Nucleus accumbens (tissue), 56 donors: ENCODE measurements at places on chromosomes 6 and 20.
A peak's percentile ranks its signal among the peaks of the same experiment; 100 is the strongest.

DNA sequence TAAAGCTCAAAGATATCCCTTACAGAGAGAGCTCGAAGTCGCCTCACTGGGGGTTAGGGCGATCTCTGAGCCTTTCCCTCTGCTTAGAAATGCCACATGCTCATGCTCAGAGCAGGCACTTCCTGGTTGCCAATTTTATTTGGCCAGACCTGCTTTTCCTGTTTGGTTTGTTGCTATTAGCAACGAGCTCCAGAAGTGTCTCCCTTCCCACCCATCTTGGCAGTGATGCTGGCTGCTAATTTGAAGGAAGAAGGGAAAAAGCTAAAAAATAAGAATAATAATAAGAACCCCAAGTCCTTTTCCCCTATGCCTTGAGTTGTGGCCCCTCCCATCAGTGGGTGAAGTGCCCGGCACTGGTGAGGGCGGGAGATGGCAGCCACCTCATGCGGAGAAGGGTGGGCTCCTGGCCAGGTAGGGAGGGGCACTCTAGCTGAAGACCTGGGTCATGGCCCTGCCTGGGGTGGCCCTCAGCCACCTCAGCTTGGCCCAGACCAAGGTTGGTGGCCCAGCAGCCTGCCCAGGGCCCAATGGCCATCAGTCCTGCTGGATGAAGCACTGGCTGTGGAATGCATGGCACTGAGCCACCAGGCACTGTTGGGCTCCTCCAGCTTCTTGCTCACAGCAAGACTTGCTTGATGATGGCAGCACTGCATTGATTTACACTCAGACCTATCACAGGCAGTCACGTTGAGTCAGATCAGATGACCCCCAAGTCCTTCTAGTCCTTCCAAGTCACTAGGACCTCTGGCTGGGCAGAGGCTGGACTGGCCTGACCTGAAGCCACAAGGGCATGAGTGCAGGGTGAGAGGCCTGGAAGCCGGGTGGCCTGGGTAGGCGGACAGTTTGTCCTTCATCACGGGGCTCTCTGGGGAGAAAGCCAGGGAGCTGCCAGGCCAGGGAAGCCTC, 79.0 kb downstream of the SYNJ2 start:
- no peak for DNase-seq

DNA sequence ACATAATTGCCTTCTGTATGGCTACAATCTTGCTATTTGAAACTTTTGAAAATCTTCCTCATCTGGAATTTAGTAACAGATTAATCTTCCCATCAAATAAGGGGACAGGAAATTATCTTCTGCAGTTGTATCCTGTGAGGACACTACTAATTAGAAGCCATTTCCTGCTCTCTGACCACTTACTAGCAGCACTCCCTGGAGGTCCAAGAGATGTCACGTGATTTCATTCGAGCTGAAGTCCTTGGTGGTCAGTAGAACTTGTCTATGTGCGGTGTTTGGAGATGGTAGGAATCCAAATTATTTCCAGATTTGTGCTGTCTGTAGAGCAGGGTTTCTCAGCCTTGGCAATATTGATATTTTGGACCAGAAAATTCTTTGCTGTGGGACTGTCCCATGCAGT, 202.5 kb downstream of the TFAP2B start:
- no peak for DNase-seq

- DNase-seq = no peak
These were observed 397.9 kb downstream of the SAMD5 start for GRCh38 chr6:147906361-147906760.

DNA sequence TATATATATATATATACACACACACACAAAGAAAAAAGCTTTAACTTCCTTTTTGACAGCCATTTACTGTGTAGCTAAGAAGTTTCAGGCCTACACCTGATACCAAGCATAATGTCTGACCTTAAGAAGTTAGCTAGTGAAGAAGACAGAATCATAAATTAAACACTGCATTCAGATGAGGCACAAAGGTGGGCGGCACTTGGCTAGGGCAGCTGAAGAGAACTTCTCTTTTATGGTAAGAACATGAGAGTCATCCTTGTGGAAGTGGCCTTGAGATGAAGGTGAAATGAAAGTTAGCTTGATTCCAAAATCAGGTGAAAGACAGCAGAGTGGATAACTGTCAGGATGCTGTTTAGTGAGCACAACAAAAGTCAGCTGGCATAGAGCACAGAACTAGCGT, 46.5 kb downstream of the HTR1B start:
- DNase-seq = no peak

- DNase-seq = no peak
These were observed 16.2 kb downstream of the ADGRB3 start for GRCh38 chr6:68651011-68651985.

- no peak for DNase-seq
These were observed 463.8 kb downstream of the BMP2 start for GRCh38 chr20:7231303-7231702.

DNA sequence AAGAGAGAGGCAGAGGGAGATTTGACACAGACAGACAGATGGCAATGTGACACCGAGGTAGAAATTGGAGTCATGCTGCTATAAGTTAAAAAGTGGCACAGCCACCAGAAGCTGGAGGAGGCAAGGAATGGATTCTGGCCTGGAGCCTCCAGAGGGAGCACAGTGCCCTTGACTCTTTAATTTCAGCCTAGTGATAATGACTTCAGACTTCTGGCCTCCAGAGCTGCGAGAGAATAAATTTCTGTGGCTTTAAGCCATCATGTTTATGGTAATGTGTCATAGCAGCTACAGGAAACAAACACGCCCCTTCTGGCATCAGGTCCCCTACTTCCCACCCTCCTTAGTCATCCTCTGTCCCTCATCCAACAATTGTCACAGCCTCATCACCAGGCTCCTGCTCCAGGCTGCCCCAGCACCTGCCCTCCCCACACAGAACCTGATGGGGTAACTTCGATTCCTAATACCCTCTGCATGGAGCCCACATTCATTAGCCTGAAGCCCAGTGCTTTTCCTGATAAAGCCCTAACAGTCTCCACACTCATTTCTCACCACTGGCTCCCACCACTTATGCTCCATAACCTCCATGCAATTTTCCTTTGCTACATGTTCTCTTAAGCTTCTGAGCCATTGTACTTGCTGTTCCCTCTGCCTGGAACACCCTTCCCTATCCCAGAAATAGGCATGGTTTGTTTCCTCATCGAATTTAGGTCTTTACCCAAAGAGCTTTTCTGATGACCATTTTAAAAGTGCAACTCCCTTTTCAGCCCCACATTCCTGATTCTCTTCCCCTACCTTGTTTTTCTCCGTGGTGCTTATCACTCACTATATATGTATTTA, 69.7 kb upstream of the TOX2 start:
- DNase-seq = no peak

- DNase-seq = peak; percentile 46
These were observed 5.3 kb downstream of the TP53TG5 start for GRCh38 chr20:45372646-45373352.

GRCh38 chr6:24936641-24937317, 1.0 kb upstream of the RIPOR2 start:
- DNase-seq = no peak

GRCh38 chr6:160121981-160122380, 366 bp downstream of the SLC22A1 start:
- DNase-seq = no peak

DNA sequence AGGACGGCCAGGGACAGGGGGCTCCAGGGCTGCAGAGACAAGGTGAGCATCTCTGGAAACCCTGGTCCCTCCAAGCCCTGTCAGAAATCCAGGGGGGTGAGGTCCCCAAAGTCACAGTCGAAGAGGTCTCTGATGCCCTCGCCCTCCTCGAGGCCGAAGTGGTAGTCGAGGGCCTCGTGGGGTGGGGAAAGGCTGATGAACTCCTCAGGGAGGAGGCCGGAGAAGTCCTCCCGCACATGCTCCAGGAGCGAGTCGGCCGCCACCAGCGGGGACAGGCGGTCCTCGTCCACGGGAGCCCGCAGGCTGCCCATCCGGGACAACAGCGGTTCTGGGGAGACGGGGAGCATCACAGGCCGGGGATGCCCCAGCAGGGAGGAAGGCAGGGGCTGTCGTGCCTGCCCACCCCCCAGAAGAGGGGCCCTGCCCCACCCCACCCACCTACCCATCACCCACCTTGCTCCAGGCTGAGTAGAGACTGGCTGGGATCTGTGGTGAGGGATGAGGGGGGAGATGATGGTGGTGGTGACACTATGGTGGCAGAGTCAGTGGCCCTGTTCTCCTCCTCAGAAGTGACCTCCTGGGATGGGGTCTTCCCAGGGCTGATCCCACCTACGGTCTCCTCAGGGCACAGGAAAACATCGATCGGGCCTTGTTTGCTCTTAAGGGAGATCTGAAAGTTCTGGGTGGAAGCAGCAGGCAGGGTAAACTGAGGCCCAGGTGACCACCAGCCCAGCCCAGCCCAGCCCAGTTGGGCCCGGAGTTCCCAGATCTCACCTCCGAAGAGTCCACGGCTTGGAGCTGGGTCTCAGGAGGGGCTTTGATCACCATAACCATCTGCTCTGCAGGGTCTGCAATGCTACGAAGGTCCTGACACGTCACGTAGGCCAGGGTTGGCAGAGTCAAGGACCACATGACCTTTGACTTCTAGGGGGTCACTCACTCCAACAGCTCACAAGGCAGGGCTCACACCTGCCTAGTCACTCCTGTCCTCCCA, 2.7 kb upstream of the NECAB3 start:
- DNase-seq = no peak

DNA sequence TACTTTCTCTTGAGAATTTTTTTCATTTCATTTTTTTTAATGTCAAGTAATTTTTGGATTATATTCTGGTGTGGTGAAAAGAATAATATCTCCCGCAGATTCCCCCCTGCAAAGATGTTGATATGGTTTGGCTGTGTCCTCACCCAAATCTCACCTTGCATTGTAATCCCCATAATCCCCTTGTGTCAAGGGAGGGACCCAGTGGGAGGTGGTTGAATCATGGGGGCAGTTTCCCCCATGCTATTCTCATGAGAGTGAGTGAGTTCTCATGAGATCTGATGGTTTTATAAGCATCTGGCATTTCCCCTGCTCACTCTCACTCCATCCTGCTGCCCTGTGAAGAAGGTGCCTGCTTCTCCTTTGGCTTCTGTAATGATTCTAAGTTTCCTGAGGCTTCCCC, 58.7 kb upstream of the PMEPA1 start:
- DNase-seq = no peak

GRCh38 chr6:103183831-103184411, 1675.8 kb downstream of the HACE1 start:
- no peak for DNase-seq

- no peak for DNase-seq
These were observed 45.6 kb upstream of the MAN1A1 start for GRCh38 chr6:119395192-119395591.

GRCh38 chr6:79782792-79783580, 151.9 kb downstream of the SH3BGRL2 start:
- no peak for DNase-seq

DNA sequence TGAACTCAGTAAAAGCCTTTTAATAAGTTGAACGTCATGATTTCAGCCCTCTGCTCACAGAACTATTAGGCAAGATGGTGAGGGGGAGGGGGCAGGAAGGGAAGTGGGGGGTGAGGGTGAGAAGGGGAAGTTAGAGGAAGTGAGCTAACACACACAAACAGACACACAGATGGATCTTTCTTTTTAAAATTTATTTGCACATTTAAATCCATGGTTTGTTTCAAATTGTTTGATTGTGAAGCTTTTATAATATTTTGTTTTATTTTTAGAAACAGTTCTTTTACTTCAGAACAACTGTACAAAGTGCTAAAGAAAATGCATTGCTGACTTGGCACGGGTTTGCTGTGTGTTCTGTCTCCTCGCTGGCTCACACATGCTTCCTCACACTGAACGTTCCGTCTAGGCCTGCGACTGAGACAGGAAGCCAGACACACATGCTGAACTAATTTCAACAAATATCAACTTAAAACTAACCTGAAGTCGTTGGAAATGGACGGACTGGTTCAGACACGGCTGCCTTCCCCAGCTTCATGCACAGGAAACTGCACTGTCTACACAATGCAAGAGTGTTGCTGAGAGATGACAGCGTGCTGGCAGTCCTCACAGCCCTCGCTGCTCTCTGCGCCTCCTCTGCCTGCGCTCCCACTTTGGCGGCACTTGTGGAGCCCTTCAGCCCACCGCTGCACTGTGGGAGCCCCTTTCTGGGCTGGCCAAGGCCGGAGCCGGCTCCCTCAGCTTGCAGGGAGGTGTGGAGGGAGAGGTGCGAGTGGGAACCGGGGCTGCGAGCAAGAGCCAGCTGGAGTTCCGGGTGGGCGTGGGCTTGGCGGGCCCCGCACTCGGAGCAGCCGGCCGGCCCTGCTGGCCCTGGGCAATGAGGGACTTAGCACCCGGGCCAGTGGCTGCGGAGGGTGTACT, 8.1 kb upstream of the ZBP1 start:
- DNase-seq = no peak

- DNase-seq = no peak
These were observed 139.6 kb upstream of the SLC35B3 start for GRCh38 chr6:8574749-8575468.

GRCh38 chr6:44504301-44504791, 116.8 kb downstream of the CDC5L start:
- DNase-seq = no peak

DNA sequence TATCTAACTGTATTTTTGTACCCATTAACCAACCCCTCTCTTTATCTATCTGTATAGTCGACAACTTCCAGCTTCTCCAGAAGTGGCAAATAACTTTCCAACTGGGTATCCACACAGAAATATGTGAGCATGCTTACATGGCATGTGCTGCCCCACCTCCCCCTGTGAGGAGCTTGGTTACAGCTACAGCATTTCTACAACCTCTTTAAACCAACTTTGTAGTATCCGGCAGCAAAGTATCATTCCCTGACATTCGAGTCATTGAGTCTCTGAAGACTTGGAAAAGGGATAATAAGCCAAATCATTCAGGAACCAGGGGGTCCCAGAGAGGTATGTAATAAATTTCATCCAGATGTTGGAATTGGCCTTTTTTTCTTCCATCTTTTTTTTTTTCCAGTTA, 48.2 kb upstream of the ASIP start:
- DNase-seq = no peak

GRCh38 chr20:33211817-33212424, 5.2 kb upstream of the BPIFA3 start:
- DNase-seq = peak; percentile 24

GRCh38 chr6:66605971-66606370, 898.9 kb upstream of the EYS start:
- no peak for DNase-seq

DNA sequence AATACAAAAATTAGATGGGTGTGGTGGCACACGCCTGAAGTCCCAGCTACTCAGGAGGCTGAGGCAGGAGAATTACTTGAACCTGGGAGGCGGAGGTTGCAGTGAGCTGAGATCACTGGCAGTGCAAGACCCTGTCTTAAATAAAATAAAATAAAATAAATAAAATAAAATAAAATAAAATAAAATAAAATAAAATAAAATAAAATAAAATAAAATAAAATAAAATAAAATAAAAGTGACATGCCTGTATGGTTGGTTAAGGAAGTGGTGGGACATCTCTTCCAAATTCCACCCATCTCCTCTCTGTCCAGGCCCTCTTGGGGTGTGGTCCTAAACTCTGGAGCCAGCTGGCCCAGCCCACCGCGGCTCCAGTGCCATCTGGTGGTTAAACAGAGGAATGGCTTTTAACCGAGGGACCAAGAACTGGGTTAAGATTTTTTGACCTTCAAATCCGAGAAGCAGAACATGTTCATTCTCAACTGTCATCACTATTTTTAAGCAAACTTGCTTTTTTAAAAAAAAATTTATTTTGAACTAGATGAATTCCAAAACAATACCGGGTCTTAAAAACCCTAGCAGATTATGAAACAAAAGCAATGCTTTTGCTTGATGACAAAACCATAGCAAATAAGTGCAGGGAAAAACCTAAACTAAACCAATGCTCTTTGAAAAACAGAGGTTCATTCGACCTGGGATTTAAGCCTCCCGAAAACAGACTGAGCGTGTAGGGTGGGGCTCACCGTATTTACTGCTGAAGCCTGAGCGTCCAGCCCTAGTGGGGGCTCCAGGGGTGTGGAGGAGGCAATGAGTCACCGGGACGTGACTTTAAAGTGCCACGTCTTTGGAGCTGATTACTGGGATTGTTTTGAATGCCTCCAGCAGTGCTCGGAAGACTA, 68.8 kb downstream of the CDC5L start:
- DNase-seq = no peak
